ENCODE measurements at places on chromosomes 3 and 15.
A peak's percentile ranks its signal among the peaks of the same experiment; 100 is the strongest.

GRCh38 chr3:37603722-37604121 is 258.0 kb upstream of the CTDSPL start:
- DNase-seq, result no peak

DNA sequence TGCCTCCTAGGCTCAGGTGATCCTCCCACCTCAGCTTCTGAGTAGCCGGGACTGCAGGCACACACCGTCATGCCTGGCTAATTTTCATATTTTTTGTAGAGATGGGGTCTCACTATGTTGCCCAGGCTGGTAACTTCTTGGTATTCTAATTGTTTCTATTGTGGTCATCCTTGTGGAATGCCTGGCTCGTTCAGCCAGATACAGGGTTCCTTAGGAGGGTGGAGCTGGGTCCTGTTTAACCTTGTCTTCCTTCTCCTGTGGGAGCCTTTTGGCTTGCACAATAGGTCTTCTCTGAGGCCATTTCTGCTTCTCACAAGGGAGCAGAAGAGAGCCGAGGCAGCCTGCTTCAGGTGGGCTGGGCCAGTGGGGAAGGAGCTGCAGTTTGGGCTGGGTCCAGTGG is 15.7 kb downstream of the PLEKHO2 start:
- DNase-seq, result no peak

- DNase-seq, result no peak
Measured at GRCh38 chr3:179695672-179696313, 43.0 kb downstream of the USP13 start.

- no peak for DNase-seq
Measured at GRCh38 chr15:68755731-68756130, 65.0 kb downstream of the ANP32A start.

GRCh38 chr15:90701880-90702630 is 15.1 kb upstream of the BLM start:
- no peak for DNase-seq

GRCh38 chr3:112122870-112123269 is 10.2 kb downstream of the GCSAM start:
- DNase-seq, result no peak

- no peak for DNase-seq
Measured at GRCh38 chr3:15148614-15149013, 49.7 kb upstream of the RBSN start.

DNA sequence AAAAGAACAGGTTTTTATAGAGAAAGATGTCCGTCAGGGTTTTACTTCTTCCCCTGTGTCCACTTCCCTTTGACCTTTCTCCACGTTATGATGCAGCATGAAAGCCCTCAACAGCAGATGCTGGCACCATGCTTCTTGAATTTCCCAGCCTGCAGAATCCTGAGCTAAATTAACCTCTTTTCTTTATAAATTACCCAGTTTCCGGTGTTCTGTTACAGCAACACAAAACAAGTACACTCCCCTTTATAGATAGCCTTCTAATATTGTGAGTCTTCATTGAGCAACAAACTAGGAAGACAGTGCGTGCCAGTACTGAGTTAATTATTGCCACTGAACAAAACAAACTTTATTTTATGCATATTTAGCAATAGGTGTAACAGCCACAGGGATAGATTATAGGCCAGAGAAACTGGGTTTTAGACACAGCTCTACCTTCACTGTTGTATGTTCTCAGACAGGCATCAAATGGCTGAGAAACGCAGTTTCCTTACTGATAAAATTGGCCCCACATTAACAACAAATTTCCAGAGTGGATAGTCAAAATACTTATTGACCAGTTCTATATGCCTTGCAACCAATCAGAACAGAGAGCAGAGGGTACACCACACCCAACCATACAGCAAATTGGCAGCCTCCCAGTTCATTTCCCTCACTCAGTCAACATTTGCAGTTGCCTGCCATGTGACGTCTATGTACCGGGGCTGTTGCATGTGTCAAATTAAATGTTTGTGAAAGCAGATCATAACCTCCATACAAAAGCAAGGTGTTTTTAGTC is 14.4 kb upstream of the TBL1XR1 start:
- DNase-seq, result peak; percentile 85

GRCh38 chr3:179181993-179182551 is 33.9 kb downstream of the PIK3CA start:
- no peak for DNase-seq

- DNase-seq, result no peak
Measured at GRCh38 chr15:84898761-84899160, 14.3 kb downstream of the SLC28A1 start.

DNA sequence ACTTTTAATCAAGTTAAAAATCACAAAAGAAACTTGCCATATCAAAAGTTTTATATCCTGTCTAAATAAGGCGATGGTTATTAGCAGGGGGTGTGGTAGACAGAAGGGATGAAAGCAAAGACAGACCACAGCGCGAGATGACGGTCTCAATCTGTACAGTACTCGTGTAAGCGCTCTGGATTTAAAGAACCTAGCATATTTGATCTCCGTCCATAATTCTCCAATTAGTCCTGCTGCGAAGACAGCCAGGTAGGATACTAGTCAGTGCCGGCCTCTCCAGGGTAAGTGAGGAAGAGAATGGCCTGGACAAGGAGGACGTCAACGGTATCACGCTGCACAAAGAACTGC is 701 bp downstream of the SGO1 start:
- peak; percentile 18 for DNase-seq

- no peak for DNase-seq
Measured at GRCh38 chr15:58036579-58036978, 28.9 kb downstream of the ALDH1A2 start.

DNA sequence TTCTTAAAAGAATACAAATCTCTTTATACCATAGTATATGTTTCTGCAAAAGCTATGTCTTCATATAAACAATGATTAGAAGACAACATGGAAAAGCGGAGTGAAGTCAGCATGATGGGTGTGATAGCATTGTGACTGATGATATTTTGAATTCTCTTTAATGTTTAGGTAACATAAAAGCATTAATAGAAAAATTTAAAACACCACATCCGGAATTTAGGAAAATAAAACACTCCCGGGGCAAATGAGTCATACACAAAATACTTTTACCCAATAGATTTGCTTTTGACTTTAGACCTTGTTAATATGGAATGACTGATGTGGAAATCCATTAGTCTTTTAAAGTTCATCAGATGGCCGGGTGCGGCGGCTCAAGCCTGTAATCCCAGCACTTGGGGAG is 134.7 kb downstream of the P3H2 start:
- no peak for DNase-seq

- DNase-seq, result no peak
Measured at GRCh38 chr3:153731071-153731470, 390.1 kb upstream of the ARHGEF26 start.

GRCh38 chr3:46114323-46114988 is 87.2 kb upstream of the XCR1 start:
- DNase-seq, result no peak

- DNase-seq, result no peak
Measured at GRCh38 chr3:194268654-194269512, 82.2 kb downstream of the CPN2 start.

- DNase-seq, result no peak
Measured at GRCh38 chr3:37214076-37214475, 39.7 kb upstream of the LRRFIP2 start.

- DNase-seq, result no peak
Measured at GRCh38 chr3:67291287-67292252, 293.5 kb downstream of the KBTBD8 start.

DNA sequence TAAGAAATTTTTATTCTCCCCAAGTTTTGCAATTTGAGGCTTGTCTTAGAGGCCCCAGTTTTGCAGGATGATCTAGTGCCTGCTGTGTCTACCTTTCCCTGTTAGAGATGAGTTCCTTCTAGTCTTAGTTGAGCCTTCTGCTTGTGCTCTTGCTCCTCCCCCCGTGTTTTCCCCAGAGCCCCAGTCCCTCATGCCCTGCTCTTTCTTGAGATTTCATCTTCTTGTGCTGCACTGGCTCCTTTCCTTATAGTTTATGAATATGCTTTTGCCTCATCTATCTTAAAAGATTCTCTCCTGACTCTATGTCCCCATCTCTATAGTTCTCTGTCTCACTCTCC is 4.7 kb downstream of the GAP43 start:
- DNase-seq, result no peak

- DNase-seq, result no peak
Measured at GRCh38 chr15:80946576-80946975, 43.0 kb downstream of the MESD start.

DNA sequence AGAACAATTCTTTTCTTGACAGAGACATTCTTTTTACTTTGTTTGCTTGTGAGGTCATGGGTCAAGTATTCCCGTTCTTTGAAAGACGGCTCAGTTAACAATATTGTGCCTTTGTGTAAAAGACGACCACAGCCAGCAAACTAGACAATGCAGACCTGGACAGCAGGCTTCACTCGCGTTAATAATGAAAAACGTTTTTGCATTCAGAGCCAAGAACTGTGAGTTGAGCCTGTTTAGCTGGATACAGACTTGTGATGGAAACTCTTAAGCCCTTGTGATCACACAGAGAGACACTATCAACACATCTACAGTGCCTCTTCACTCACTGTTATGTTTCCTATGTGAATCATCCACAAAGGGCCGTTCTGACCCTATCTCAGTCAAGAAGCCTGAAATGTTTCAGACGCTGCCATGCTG is 37.3 kb upstream of the CMTM7 start:
- DNase-seq, result peak; percentile 22

GRCh38 chr15:67042551-67043142 is 22.8 kb upstream of the SMAD3 start:
- no peak for DNase-seq

DNA sequence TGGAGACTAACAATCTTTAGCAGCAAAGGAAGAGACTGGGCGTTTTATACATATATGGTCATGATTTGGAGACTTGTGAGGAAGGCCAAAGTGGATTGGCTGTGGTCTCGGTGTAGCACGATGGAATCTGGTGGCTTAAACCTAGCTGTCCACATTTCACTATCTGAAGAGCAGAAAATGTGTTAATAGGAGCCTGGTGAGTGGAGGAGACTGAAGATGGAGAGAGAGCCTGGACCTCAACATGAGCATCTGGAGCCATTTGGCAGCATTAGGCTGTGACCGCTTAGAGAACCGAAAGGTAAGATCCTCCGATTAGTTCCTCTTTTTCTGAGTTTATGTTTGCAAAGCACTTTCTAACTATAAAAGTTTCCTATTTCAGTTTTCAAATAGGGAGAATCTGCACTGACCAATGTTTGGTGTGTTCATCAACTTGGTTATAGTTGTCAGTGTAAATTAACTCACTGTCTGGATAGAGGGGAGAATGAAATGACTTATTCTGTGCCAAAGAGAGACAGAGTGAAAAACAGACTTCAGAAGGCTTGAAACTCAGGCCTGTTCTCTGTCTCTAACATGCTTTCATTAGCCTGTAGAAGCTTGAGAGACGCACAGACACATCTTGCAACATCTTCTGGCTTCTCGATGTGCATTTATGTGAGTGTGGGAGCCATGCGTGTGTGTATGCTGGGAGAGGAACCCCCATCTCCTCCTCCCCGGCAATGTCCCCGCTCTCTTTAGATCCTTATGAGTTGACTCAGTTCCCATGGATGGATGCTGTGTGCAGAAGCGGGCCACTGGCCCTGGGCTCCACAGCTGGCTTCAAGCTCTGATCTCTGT is 244.7 kb upstream of the TBL1XR1 start:
- no peak for DNase-seq

DNA sequence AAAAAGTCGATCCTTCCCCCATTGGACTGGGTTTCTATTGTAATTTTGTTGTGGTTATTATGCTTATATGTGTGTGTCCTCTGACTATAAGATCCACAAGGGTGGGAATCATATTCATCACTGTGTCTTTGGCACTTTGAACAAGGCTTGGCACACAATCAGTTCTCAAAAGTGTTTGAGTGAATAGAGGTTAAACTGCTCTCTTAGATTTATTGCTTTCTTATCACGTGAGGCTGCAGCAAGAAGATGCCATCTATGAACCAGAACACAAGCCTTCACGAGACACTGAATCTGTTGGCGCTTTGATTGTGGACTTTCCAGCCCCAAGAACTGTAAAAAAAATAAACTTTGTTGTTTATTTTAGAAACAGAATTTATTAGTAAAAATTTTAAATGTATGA is 295.0 kb upstream of the MDFIC2 start:
- no peak for DNase-seq

GRCh38 chr15:56098195-56098863 is 104.9 kb upstream of the NEDD4 start:
- no peak for DNase-seq

- DNase-seq, result no peak
Measured at GRCh38 chr3:82493858-82494257, 732.4 kb upstream of the GBE1 start.

DNA sequence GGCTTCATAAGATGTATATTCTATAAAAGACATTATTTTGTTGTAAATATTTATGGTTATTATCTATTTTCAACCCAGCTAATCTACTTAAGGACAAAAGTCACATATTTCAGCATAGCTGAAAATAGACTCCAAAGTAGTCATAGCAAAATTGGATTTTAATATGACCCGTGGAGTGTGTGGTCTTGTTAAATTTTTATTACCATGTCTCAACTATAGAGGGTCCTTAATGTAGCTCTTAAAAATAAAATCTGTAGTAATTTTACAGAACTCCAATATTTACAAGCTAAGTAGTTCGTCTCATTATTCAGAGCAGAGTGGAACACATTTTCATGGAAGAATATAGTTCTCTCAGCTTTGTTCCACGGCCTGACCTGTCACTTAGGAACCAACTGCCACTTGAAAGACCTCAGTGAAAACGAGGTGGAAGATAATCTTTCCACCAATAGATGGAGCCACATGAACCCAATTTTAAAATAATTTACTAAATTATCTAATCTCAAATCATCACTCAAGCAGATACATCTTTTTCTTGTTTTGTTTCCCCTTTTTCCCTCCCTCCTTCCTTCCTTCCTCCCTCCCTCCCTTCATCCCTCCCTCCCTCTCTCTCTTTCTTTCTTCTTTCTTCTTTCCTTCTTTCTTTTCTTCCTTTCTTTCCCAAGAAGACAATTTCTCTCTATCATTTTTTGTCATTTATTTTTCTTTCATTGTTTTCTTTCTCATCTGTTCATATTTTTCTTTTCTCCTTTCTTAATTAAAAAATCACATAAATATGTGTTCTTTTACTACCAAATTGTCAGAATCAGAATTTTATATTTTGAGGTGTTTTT is 97.2 kb downstream of the CLDN1 start:
- DNase-seq, result peak; percentile 3

- DNase-seq, result peak; percentile 55
Measured at GRCh38 chr3:100254168-100254777, 6.5 kb upstream of the TBC1D23 start.

GRCh38 chr3:194137008-194137505 is 1.1 kb downstream of the HES1 start:
- DNase-seq, result peak; percentile 66

DNA sequence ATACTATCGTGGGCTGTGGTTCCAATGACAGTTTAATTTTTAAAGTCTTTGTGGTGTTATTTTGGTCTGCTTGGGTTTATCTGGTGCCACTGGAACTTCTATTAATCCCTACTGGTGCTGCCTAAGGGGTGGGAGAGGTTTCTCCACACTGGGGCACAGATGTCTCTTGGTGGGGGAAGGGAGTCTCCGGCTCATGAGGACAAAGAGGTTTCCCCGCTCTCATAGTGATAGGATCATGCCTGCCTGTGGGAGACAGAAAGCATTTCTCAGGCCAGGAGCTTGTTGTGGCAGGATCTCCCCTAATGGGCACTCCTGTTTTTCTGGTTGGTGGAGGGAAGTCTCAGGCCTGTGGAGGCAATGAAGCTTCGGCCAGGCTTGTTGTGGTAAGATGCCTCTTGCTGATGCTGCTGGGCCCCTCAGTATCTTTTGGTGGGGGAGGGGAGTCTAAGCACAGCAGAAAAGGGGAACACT is 84.3 kb upstream of the THRB start:
- no peak for DNase-seq

GRCh38 chr15:48370460-48370859 is 39.2 kb downstream of the DUT start:
- DNase-seq, result no peak
